Activated CD4-positive, alpha-beta T cell treated with anti-CD3 and anti-CD28 coated beads, Interleukin-2, amount 50 U/mL, for 24 hours (primary cell): ENCODE measurements at places on chromosomes 16 and 17.

DNA sequence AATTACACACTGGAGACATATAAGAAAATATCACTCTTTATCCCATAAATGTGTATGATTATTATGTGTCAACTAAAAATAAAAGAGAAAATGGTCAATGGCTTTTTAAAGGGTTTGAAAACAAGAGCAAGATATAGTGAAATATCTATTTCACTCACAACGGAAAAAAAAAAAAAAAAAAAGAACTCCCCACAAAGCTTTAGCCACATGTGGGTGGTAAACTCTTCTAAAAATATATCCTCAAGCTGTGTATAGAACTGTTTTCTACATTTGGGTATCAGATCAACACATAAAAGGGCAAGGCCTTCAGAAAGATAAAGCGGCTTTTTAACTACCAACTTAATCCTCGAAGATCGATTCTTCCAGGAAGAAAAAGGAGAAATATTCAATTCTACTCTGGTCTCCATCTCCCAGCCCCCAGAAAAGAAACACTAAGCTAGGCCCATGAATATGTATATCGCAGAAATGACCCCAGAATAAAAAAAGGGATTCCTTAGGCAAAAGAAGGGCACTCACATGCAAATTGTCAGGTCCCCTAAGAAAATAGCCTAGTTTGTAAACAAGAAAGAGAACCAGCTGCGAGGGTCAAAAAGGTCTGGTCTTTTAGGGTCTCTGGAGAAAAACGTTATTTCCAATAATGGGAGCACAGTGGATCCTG is 4.4 kb downstream of the LITAF start:
- DNase-seq: no peak

GRCh38 chr16:17168181-17168580 is 302.6 kb downstream of the XYLT1 start:
- DNase-seq: no peak

GRCh38 chr17:44608727-44609435 is 47.4 kb upstream of the MEIOC start:
- no peak for DNase-seq

- DNase-seq: no peak
These were observed 1.1 kb upstream of the ZNF200 start for GRCh38 chr16:3235856-3236669.
